Mesothelial cell of epicardium (in vitro differentiated cells): ENCODE measurements at places on chromosomes 12 and 14. TPM values are rescaled to one million over a fixed set of nuclear protein-coding genes. Genes with fewer than 3 reads are reported as not detected.

The APOLD1 gene
- total RNA-seq = 3.0 to 5.1 TPM (median 3.9 TPM) in 3 replicates

The TAS2R8 gene
- total RNA-seq = 0.18 to 0.42 TPM (median 0.29 TPM) in 3 replicates

The TRHDE gene
- 1.0 to 1.7 TPM (median 1.4 TPM) in 3 replicates for total RNA-seq

DNA sequence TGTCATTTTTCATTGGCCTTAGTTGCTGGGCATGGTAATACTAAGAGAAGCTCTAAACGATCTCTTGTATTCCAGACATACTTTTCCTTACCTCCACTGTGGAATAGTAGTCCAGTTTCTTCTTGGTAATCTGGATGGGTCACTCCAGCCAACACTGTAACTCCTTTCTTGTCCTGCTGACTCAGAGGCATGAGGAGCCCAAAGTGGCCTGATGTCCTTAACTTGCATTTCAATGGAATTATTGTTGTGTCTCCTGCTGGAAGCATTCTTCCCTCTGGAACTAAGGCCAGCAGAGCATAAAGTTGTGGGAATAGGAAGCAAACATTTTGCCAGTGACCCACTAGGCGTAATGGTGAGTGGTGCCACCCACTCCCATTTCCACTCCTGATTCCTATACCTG is 33.1 kb downstream of the DAAM1 start:
- no peak for DNase-seq

GRCh38 chr12:132723764-132724140 is 13.1 kb downstream of the PGAM5 start:
- DNase-seq = no peak

GRCh38 chr14:92581966-92582566 is 68.5 kb downstream of the RIN3 start:
- DNase-seq = no peak

GRCh38 chr14:84272290-84272721 is 1257.6 kb upstream of the FLRT2 start:
- no peak for DNase-seq

GRCh38 chr14:58812050-58812910 is 174.5 kb downstream of the DACT1 start:
- no peak for DNase-seq

DNA sequence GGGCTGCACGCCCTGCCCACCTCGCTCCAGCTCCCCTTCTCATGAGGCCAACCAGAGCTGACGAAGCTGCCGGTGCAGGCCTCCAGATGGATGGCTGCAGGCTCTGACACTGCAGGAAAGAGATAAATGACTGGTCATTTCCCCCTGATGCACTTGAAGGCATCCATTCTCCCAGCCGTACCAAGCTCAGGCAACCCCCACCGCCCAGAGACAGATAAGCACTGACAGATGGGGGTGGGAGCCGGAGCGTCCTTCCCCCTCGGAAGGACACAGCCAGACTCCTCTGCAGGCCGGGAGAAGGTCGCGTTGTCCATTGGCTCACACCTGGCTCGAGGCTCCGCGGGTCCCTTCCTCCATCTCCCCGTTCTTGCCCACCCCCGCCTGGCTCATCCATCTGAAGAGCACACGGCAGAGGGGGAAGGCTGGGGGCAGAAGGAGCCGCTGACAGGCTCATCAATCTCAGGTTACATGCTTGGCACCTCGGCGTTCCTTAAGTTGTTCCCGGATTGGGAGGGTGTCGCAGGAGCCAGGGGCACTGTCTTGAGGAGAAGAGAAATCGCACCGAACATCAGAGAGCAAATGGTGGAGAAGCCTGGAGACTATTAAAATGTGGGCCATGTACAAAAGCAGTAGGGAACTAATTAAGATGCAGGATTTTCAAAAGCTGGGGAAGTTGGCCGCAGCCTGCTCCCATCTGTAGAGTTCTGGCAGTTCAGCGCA is 151.6 kb downstream of the DPF3 start:
- DNase-seq = no peak

GRCh38 chr12:20000229-20000849 is 368.0 kb upstream of the PDE3A start:
- DNase-seq = no peak

- no peak for DNase-seq
These were observed 161.9 kb downstream of the CHST11 start for GRCh38 chr12:104618691-104619090.
